ENCODE measurements at places on chromosomes 12 and 14.
A peak's percentile ranks its signal among the peaks of the same experiment; 100 is the strongest.

DNA sequence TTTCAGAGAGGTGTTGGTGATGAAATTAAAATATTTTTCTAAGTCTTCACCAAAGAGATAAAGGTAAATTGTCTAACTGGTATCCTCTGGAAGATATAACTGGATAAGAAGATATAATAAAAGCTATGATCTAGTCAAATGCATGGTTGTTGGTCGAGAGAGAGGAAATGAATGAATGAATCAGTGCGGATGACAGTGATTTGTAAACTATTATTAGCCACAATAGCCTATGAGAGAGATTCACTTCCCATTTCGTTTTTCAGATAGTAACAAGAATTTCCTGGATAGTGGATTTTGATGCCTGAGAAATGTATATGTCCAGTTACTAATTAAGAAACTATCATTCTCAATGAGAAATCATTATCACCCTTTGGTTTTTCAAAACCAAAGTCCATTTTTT is 63.1 kb downstream of the HEATR5A start:
- DNase-seq, result no peak

GRCh38 chr14:46661728-46662127 is 10.1 kb upstream of the RPL10L start:
- no peak for DNase-seq

DNA sequence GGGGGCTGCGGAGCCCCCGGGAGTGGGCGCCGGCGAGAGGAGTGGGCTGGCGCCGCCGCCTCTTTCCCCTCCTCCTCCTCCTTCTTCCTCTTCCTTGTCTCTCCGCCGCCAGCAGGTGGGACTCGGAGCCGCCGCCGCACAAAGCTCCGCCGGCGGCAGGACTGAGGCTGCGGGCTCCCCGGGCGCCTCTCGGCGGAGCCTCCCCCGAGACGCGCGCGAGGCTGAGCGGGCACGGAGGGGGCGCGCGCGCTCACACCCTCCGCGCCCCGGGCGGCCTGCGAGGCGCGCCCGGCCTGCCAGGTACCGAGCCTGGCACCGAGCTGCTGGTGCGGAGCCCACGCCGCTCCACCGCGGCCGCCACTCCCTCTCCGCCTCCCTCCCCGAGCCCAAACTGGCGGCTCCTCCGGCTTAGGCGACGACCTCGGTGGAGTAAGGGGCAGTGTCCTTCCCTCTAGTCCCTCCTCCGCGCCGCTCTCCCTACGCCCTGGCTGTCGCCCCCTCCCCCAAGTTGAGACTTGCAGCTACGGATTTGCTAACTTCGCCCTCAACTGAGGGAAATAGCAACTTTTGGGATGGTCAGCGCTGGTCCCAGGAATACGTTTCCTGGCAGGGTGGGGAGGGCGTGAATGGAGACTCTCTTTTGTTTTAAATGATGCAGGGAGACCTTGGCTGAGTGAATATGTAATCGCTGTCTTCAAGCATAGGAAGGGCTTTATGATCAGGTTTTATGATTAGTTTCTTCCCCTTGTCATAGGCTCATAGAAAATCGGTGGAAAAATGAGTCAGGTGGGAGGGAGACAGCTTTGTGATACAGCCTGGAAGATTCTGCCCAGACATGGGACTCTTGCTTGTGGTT is 199.5 kb upstream of the CAND1 start:
- DNase-seq, result peak; percentile 15

GRCh38 chr12:121996945-121997612 is 24.6 kb upstream of the BCL7A start:
- no peak for DNase-seq

DNA sequence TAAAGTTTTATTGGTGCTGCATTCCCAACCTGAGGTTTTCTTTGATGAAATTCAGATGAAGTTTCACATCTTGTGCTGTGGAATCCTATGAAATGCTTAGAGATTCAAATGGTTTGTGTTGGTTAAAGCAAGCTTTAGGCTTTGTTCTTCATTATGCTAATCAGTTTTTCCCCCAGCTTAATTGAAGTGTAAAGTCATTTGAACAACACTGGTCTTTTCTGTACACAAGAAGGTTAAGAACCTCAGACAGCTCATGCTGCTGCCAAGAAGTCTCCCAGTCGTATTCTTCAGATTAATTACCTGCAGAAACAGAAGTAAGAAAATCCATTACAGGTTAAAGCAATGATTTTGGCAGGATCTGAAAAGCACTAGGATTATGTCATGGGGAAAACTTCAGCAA is 48.9 kb downstream of the EML1 start:
- DNase-seq, result no peak

- no peak for DNase-seq
These were observed 59.0 kb downstream of the SLC6A12 start for GRCh38 chr12:155006-155405.

DNA sequence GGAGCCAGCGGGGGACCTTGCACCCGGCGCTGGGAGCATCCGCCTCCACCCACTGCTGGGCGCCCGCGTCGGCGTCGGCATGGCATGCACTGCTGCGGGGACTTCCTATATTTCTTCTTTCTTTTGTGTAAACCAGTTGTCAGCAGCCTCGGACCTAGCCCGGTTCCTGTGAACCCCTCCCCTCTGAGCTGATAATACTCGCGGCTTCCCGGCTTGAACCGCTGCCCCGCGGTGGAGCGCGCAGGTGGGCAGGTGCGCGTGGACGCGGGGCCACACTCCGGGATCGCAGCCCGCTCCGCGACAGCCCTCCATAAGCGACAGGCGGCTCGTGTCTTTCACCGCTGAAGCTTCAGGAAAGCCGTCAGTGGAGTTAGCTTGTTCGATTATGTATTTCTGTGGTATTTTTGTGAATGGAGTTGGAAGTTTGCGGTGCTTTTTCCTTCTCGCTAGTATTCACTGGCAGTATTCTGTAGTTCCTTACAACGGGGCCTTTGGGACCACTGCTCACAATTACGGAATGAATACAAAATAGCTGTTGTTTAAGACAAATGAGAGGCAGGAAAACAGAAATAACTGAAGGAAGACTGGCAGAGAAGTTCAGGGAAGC is 870 bp downstream of the BMAL2 start:
- DNase-seq, result peak; percentile 41

DNA sequence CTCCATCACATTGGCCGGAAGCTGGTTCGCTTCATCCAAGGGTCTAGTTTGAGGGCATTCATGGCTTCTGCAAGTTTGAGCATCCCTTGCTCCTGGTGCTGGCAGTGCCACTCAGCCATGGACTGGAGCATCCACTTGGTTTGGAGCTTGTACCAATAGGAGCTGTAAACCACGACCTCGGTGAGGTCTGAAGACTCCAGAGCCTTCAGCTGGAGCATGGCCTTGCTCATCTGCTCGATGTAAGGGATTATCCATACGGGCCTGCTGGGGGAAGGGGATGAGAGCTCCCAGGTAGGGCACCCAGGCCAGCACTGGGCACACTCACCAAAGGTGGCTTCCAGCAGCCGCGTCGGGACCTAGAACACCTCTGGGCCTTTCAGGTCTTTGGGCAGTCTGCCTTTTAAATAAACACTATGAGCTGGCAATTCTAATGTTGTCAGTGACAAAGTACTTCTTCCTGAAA is 13.5 kb downstream of the FOS start:
- DNase-seq, result no peak

DNA sequence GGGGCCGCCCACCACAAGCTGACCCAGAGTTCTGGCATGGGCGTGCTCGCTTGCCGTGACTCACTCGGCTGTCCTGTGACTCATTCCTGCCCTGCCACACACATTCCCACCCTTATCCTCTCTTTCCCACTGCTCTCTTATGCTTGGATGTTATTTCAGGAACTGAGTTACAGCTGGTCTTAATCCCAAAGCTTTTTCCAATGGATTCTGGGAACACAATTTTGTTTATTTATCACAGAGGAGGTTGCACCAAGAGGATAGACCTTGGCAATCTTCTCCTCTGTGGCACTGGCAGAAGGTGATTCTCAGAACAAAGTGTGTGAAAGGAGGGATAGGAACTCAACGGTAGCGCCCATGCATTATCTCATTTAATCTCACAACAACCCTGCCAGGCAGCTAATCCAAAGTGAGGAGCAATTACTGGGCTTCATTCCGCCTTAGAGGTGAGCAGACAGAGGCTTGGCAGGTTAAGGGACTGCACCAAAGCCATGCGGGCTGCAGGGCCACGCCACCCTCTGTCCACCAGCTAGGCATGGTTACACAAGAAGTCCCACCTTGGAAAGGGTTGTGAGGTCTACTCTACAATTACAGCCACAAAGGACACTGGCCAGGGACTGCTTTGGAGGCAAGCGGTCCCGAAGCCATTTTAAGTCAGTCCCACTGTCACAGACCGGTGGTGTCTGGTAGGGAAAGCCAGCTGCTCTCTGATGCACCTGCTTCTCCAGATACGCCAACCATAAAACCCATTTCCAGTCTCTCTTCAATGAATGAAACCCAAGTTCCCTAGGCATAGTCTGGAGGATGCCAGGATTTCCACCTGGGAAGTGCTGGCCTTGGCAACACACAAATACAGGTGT is 32.9 kb downstream of the SYNE3 start:
- no peak for DNase-seq

- no peak for DNase-seq
These were observed 29.0 kb downstream of the NFKBIA start for GRCh38 chr14:35375558-35376025.

DNA sequence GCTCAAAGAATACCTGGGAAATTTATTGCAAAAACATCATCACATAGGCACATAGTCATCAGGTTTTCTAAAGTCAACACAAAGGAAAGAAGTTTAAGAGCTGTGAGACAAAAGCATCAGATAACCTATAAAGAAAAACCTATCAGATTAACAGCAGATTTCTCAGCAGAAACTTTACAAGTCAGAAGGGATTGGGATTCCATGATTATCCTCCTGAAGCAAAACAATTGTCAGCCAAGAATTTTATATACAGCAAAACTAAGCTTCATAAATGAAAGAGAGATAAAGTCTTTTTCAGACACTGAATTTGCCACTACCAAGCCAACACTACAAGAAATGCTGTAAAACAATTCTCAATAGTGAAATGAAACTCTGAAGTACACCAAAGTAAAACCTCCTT is 28.8 kb upstream of the LGR5 start:
- no peak for DNase-seq

- no peak for DNase-seq
These were observed 43.1 kb downstream of the DIO3 start for GRCh38 chr14:101604228-101604934.

GRCh38 chr12:14403711-14404196 is 38.3 kb downstream of the ATF7IP start:
- peak; percentile 84 for DNase-seq

DNA sequence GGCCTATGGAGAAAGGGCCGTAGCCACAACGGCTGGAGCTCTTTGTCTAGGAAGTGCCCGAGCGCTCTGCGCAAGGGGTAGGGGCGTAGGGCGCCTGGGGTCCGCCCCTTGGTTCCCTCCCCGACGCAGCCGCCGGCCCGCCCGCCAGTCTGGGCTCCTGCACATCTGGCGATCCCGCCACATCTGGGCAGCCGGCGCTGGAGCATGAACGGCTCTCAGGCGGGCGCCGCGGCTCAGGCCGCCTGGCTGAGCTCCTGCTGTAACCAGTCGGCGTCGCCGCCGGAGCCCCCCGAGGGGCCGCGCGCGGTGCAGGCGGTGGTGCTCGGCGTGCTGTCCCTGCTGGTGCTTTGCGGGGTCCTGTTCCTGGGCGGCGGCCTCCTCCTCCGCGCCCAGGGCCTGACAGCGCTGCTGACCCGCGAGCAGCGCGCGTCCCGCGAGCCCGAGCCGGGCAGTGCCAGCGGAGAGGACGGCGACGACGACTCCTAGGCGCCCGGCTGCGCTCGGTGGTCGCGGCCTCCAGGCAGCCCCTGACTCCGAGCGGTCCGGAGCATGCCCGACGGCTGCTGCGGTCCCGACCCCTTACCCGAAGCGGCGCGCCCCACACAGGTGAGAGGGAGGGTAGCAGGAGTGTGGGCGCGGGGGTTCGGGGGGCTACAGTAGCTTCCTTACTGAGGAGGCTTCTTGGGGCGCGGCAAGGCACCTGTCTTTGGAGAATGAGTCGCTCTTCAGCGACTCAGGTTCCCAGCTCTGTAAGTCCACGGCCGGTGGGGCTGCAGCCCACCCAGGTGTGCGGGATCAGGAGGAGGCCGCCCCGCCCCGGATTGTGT is at the start of gene SMIM41:
TSS of gene SMIM41 (plus strand) at position 129 of the 827 bp plus-strand sequence. CDS start at position 205, 76 bp downstream.
- DNase-seq, result no peak

DNA sequence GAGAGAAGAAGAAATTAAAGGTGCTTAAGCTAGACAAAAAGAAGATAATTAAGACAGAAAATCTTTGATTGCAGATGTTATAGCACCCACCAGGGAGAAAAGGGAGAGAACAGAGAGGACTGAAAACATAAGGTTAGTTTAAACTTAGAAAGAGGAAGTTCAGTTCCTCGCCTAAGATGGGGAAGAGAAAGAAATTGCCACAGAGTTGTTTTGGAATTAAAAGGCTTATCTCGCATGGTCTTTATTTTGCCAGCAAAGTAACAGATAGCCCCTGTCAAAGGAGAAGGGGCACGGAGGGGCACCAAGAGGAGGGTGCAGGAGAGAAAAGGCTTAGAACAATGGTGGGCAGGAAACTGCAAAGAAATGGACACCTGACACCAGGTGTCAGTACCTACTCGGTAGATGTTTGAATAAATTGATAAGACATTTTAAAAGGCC is 17.8 kb upstream of the OXA1L start:
- DNase-seq, result no peak

- no peak for DNase-seq
These were observed 261.4 kb downstream of the TTC8 start for GRCh38 chr14:89085737-89086382.

- no peak for DNase-seq
These were observed 35.4 kb downstream of the DIO3 start for GRCh38 chr14:101596742-101597141.

DNA sequence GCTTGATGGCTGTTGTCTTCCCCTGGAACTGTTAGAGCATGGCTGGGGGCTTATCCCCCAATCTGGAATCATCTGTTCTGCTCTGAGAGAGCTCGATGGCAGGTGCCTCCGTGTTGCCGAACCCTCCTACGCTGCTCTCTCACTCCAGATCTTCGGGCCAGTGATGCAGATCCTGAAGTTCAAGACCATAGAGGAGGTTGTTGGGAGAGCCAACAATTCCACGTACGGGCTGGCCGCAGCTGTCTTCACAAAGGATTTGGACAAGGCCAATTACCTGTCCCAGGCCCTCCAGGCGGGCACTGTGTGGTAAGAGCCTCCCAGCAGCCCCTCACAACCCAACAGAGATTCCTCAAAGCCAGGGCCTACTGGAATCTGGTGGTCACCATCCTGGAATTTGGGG is 33.0 kb downstream of the ALDH2 start:
- no peak for DNase-seq

GRCh38 chr12:46933947-46934346 is 108.2 kb upstream of the SLC38A4 start:
- no peak for DNase-seq

GRCh38 chr14:103607822-103608221 is 21.2 kb upstream of the KLC1 start:
- DNase-seq, result no peak

Measured in cerebellum (tissue), 4 donors.